ENCODE measurements at places on chromosomes 5 and 9.

DNA sequence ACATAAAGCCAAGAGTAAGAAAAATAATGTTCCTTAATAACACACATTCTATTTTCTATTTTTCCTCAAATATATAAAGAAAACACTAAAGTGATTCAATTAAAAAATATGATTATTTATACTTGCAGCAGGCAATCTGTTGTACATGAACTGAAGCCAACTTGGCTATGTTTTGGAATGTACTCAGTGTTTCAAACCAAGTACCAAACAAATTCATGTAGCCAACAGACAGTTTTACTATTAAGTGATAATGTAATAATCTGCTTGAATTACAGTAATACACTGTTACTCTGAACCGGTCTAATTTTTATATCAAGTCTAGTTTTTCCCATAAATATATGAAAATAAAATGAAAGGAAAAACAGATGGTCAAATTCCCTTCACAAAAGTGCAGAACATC, 58.0 kb downstream of the CEP120 start:
- no peak for DNase-seq

DNA sequence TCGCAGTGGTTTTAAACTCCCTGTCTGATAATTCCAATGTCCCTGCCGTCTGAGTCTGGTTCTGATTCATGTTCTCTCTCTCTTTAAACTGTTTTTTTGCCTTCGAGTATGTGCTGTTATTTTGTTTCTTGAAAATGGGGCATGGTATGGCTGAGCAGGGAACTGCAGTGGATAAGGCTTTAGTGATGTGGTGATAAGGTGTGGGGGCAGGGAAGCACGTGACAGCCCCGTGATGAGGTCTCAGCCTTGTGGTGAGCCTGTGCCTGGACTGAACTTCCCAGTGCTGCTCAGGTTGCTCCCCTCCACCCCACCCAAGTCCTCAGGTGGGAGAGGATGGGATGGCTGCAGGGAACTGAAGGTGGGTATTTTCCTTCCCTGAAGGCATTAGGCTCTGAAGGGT, 5.5 kb upstream of the ZNF354B start:
- DNase-seq, result no peak

DNA sequence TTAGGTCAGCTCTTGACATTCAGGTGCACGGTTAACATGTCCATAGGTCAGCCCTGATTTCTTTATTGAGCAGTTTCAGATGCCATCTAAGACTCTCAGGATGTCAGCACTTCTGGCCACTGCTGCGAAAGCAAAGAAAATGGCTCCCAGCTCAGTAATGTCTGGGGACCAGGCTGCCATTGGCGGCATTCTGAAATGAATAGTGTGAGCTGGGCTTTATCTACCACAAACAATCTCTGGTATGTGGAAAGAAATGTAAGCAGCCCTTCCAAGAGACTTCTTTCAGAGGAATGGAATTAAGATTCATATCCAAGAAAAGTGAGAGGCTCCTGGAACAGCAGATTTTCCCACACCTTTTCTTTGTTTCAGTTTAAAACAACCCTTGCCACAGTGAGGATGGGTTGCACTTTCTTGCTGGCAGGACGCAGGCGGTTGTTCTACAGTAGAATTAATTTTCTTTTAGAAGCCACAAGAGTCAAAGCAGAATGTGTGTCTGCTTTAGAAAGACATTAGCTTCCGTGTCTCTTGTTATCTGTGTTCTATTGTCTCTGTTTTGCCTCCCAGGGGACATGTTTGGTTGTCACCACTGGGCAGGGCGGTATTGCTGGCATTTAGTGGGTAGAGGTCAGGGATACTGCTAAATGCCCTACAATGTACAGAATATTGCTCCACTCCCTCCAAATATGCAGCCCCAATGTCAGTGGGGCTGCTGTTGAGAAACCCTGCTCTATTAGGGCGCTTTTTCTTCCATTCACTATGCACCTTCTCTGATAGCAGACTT, 149.9 kb upstream of the ANKH start:
- no peak for DNase-seq

GRCh38 chr5:123554601-123555000, 42.6 kb downstream of the CSNK1G3 start:
- DNase-seq, result no peak

DNA sequence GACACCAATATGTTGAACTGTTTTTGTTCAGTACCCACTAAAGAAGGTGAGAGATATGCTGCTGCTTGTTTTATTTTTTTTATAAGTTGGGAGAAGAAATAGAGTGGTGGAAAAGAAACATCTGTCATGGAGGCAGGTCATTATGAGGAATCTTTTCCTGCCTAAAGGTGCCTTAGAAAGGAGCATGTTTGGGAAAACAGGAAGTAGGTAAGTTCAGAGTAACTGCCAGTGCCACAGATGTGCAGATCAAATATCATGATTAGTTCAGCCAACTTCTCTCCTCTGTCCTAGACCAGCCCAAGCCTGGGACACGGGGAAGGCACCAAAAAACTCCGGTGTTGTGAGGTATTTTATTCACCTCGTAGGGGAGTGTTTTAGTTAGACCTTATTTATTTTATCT, 144.2 kb downstream of the MAN2A1 start:
- no peak for DNase-seq

- DNase-seq, result peak; percentile 69
Measured at GRCh38 chr5:83471405-83472212, at the start of gene VCAN. Gene VCAN, plus strand, starts transcription at chr5:83471744. Its CDS starts 11,775 bp downstream, at chr5:83483519.

- DNase-seq, result no peak
Measured at GRCh38 chr9:2489838-2490314, 131.7 kb upstream of the VLDLR start.

DNA sequence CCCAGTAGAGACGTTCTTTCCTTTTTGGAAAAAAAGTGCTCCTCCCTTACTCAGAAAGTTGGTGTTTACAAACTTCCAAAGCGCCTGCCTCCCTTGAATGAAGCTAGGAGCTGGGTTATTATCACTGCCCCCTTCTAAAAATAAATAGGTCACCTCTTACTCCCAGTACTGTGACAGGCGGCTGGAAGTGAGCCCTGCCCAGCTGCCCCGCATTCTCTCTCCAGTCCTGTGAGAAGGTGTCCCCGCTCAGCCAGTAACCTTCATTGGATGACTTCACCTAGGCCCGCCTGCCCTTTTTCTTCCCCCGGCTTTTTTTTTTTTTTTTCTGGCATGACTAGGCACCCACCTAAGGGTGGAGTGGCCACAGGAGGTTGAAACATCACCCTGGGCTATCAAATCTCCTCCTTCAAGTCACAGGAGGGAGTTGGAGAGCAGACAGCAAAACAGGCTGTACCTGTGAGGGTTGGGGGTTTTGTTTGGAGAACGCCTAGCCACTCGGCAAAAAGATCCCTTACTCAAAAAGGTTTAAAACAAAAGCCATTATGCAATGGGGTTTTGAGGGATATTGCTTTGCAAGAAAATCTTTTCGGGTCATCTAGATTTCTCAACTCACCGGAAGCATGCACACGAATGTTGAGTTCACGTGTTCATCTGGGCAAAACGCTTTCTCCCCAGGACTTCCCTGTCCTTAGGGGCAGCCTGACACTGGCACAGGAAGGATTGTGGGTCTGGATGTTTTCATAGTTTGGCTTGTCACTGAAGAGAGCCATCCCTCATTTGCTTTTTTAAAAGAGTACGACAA, 43.3 kb upstream of the ZNF622 start:
- peak; percentile 23 for DNase-seq

- DNase-seq, result no peak
Measured at GRCh38 chr5:157506066-157506590, 46.1 kb downstream of the NIPAL4 start.

DNA sequence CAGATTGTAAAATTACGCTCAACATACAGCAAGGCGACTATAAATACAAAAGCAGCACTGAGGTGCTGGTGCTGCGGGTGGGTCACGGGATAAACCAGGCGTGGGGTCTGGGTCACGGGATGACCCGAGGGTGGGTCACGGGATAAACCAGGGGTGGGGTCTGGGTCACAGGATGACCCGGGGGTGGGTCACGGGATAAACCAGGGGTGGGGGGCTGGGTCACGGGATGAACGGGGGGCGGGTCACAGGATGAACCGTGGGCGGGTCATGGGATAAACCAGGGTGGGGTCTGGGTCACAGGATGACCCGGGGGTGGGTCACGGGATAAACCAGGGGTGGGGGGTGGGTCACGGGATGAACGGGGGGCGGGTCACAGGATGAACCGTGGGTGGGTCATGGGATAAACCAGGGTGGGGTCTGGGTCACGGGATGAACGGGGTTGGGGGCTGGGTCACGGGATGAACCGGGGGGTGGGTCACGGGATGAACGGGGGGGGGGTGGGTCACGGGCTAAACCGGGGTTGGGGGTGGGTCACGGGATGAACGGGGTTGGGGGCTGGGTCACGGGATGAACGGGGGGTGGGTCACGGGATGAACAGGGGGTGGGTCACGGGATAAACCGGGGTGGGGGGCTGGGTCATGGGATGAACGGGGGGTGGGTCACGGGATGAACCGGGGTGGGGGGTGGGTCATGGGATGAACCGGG, 30.2 kb upstream of the SLC9A3 start:
- DNase-seq, result no peak

All from nephron progenitor cell (in vitro differentiated cells).